ENCODE measurements at places on chromosomes 4 and X.

DNA sequence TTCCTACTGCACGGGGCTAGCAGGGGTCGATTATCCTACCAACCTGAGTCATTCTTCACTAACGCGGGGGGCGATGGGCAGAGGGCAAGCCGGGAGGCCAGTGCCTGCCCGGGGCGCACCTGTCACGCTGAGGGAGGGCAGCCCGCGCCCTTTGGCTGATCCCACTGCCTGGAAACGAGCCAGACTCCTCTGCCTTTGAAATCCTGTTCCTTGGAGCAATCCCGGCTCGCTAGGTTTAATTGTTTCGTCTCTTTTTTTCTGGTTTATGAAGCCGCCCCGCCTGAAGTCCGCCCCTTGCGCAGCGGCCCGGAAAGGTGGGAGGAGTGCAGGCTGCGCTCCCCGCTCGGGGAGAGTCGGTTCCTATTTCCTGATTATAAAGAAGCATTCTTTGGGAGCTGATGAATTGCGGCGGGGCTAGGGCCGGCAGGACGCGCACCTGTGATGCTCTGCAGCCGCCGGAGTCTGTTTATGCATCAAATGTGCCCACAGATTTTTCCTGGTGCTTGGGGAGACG lies 484.2 kb downstream of the BCOR start:
- DNase-seq, result no peak

- no peak for DNase-seq
Observed at GRCh38 chr4:113692809-113693411, 68.6 kb downstream of the CAMK2D start.

DNA sequence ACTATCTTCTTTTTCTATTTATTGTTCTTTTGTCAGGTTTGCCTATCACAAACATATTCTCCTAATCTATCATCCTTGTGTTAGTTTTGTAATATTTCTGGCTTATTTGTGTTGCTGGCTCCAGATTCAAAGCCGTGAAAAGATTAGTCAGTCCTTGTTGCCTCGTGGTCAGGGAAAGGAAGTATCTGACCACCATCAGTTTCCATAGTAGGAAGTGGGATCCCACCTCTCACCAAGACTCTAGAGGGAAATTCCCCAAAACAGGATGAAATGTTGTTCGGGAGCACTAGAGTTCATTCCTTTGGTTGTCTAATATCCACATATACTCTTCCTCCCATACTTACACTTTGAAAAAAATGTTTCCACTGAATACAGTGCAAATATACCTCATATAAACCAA lies 131.0 kb upstream of the HUWE1 start:
- DNase-seq, result no peak

- DNase-seq, result no peak
Observed at GRCh38 chr4:86451560-86452330, 91.9 kb upstream of the MAPK10 start.

- no peak for DNase-seq
Observed at GRCh38 chr4:144647095-144647561, 1.2 kb downstream of the HHIP start.

DNA sequence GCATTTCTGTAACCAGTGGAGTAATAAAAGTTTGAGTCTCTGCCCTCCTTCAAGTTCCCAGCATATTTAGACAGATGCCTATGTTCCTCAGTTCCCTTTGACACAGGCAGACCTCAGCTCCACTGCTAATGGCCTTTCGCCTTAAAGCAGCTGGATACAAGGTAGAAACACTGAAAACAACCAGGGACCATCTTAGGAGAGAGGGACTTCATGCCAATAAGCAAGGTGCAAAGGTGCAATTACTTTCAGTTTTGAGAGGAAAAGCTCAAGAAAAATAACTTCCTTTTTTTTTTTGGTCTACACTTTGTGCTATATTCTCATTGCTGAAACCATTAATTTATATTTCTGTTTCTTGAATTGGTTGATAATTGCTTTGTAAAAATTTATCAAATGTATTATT lies 781.9 kb upstream of the GALNTL6 start:
- DNase-seq, result no peak

GRCh38 chr4:148053298-148054003 lies 321.6 kb downstream of the ARHGAP10 start:
- DNase-seq, result no peak

DNA sequence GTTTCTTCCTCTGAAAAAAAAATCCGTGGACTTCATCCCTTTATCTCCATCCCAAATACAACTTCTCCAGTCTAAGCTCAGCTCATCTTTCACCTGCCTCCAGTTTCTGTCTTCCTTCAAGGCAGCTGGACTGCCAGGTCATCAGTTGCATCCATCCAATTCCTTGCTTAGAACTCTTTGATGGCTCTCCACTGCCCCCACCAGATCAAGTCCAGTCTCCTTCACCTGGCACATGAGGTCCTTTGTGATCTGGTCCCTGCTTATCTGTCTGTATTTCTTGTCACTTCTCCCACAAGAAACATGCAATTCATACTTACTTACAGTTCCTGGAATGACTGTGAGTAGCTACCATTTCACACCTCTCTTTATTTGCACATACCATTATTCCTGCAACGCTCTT lies 33.8 kb downstream of the OTUD6A start:
- DNase-seq, result no peak

DNA sequence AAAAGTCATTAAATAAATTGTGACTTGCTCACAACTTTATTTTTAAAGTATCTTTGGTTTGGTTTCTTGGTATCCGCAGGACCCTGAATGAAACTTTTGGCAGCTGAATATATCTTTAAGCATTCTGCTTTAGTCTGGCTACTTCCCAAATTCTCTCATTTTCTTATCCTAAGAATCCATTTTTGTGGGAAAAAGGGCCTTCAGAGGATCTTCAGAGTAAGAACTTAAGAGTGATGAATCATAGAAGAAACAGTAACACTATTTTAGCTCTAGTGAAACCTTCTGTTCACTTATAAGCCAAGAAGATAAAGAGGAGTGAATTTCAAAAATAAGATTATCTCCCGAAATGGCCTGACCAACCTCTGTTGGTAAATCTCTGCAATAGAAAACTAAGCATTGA lies 540.6 kb upstream of the MAGEB18 start:
- DNase-seq, result no peak

- DNase-seq, result no peak
Observed at GRCh38 chrX:119573840-119574393, 446 bp upstream of the UBE2A start.

Measured in cortex of kidney (tissue), 1 donor.